ENCODE measurements at places on chromosomes 16 and 17. TPM values are rescaled to one million over a fixed set of nuclear protein-coding genes. Genes with fewer than 3 reads are reported as not detected.

The KCNJ18 gene
- total RNA-seq: not detected

The PABPN1L gene
- not detected for total RNA-seq

The SHISA6 gene
- total RNA-seq: not detected

The SCGB1C2 gene
- not detected for total RNA-seq

The ARL4D gene
- total RNA-seq: 4.1 TPM

The LDAF1 gene
- 14.3 TPM for total RNA-seq

The IL21R gene
- total RNA-seq: 46.4 TPM

The CPHXL2 gene
- not detected for total RNA-seq

The PPP1R1B gene
- not detected for total RNA-seq

The GNG13 gene
- total RNA-seq: not detected

The FBXW10 gene
- not detected for total RNA-seq

The CSF3 gene
- not detected for total RNA-seq

The TEX19 gene
- not detected for total RNA-seq

All from activated naive CD4-positive, alpha-beta T cell treated with anti-CD3 and anti-CD28 coated beads, Interleukin-2, amount 10 ng/mL, durations not matched to agents 5 hours and 36 hours (primary cell).